Stimulated activated naive CD4-positive, alpha-beta T cell treated with Interleukin-2 at 50 U/mL for 16 hours (primary cell): ENCODE measurements at places on chromosomes 12 and 14.

GRCh38 chr12:50101663-50102062 lies 2.1 kb upstream of the GPD1 start:
- no peak for DNase-seq

GRCh38 chr12:100348657-100349454 lies 8.0 kb upstream of the SLC17A8 start:
- DNase-seq, result no peak

- DNase-seq, result no peak
These were observed 25.8 kb downstream of the DACT1 start for GRCh38 chr14:58663494-58664111.

DNA sequence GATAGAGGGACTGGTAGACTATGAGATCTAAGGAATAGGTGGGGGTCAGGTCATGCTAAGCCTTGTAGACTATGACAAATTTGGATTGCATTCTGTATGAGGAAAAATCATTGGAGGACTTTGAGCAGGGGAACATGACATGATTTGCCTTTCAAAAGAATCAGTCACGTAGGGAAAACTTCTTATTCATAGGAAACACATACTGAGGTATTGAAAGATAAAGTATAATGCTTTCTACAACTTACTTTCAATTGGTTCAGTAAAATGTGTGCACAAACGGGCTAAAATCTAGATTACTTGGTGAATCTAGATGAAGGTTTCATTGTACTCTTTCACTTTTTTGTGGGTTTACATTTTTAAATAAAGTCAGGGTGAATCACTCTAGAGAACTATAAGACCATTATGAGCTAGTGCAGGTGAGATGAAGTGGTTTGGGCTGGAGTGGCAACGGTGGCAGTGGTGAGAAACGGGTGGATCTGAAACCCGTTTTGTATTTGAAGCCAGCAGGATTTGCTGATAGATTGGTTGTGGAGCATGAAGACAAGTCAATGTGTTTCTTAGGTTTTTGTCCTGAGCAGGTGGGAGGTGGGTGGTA lies 6.7 kb downstream of the BBS10 start:
- no peak for DNase-seq

GRCh38 chr14:93039649-93040315 lies 75.9 kb downstream of the ITPK1 start:
- DNase-seq, result no peak

GRCh38 chr12:92196368-92196767 lies 50.7 kb upstream of the BTG1 start:
- no peak for DNase-seq

DNA sequence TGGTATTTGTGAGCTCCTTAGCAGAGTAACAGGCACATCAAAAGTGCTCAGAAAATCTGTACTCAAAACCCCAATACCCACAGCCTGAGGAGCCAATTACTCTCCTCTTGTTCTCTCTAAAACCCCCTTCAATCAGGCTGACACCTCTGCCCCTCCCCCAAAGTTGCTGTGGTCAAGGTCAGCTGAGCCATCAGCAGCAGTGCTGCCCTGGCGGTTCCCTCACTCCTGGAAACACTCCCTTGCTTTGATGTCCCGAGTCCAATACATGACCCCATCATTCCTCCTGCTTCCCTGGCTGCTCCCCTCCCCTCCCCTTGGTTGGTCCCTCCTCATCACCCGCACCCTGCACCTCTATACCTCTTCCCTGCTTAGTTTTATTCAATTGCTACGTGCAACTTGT lies 57.2 kb upstream of the C14orf132 start:
- no peak for DNase-seq

DNA sequence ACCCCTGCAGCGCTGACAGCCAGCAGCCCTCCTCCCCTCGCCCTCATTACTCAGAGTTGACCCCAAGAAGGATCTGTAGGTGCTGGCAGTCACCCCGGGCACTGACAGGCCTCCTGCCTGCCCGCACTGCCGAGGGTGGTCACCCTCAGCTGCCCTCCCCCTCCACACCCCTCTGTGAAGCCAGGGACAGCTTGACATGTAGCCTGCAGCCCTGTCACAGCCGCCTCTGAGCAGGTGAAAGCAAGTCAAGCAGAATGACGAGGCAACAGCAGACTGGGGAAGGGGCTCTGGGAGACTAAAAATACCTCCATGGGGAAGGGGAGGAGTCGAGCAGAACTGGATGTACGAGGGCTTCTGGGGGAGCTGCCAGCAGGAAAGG lies 178.1 kb downstream of the DPF3 start:
- no peak for DNase-seq

DNA sequence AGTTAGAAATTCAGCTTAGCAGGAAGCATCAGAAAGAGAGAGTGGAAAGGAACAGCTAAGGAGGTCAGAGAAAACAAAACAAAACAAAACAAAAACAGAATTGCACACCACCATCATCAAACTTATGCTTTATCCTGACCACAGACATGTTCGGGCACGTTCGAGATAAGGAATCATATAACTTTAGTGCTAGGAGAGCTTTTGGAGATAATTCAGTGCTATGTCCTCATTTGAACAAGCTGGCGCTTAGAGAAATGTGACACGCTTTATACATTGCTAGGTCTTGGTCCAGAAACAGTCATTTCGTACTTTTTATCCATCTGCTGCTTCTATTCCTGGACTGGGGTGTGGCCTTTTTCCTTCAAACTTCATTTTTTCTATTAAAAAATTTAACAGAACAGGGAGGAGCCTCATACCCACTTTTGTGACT lies 213.1 kb downstream of the PTPRO start:
- no peak for DNase-seq
